CD8-positive, alpha-beta memory T cell (primary cell): ENCODE measurements at places on chromosomes 12 and 14.

DNA sequence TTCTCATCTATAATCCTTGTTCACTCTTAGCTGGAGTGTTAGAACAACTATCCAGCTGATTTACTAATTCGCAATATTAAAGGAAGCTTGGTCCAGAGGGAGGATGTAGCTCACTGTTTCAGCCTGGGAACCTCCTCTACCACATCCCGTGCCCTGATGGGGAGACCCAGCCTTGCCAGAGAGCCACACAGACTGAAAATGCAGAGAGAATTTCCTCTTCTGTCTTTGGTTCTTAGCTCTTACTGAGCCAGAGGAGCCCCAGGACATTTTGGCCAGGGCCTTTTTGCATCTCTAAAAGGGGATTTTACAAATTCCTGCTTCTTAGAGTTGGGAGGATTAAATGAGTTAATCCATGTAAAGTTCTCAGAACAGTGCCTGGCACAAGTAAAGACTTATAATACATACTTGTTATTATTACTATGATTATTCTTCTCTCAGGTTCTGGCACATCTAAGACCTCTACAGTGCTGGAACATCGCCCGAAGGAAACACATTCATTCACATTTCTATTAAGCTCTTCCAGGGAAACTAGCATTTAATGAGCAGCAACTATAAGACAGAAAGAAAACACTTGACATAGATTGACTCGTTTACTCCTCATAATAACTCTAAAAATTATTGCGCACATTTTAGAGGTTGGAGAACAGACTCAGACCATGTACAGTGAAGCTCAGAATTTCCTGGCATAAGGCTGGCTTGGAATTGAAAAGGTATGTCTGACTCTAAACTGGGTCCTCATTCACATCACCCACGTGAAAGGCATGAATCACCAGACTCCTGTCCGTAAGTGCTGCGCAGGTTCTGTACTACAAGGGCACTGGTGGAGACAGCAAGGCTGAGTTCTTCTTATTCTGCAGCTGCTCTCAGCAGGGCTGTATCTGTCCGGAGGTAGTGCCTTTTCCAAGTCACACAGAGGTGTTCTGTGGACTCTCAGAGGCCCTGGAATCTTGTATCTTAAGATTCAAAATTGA lies 27.8 kb upstream of the AEBP2 start:
- no peak for DNase-seq

- no peak for DNase-seq
These were observed 170.9 kb upstream of the RTL1 start for GRCh38 chr14:101074196-101075024.

- DNase-seq, result no peak
These were observed 178.2 kb upstream of the HIF1A start for GRCh38 chr14:61516964-61517653.

DNA sequence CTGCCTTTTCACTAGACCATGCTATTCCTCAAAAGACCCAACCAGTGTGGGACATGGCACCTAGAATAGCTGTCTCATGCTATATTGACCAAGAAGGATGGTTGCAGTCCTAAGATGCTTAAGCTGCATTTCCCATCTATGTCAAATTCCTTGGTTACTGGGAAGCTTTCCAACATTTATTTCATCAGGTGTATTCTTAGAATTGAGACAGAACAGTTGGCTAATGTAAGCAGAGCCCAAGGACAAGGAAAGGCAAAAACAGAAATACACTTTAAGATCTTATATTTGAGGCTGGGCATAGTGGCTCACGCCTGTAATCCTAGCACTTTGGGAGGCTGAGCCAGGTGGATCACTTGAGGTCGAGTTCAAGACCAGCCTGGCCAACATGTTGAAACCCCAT lies 24.7 kb downstream of the ARG2 start:
- DNase-seq, result no peak
